Jurkat, Clone E6-1 (cell line): ENCODE measurements at places on chromosomes 4 and X.

DNA sequence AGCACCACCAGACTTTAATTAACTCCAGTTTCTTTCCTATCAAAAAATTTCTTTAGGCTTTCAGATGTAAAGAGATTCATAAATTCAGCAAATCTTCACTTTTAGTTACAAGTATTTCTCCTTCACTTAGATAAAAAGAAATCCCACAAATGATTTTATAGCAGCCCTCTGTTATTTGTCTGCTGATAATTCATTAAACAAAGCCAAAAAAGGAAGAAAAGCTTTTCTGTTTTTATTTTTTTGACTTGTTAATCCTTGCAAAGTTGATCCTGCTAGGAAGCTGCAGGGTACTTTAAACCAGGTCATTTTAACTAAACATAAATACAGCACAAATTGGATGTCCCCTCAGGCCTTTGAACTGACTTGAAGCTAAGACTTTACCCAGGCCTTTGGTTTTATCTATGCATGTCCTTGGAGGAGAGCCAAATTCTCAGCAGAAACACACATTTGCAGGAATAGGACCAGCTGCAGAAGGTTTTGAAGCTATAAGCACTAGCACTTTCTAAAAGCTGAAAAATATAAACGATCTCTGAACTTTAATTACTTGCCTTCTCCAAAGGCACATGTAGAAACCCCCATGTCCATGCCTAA, 57.5 kb downstream of the PCDH18 start:
- no peak for DNase-seq

GRCh38 chr4:11365039-11365438, 63.7 kb downstream of the HS3ST1 start:
- no peak for DNase-seq

DNA sequence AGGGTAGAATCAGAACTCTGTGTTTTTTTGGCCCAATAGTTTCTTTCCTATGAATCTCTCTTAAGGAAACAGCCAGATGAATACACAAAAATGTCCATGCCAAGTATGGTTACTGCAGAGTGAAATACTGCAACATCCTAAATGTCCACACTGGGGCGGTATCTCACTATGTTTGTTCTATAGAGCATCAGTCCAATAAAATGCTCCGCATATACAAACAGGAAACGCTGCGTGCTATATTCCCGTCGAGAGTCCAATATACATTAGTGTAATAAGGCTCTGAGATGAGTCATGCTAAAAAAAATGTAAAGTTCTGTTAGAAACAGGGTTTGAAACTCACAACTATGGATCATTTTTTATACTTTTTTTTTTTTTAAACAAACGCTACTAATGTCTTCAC, 72.9 kb upstream of the ENOX2 start:
- DNase-seq: peak; percentile 28

DNA sequence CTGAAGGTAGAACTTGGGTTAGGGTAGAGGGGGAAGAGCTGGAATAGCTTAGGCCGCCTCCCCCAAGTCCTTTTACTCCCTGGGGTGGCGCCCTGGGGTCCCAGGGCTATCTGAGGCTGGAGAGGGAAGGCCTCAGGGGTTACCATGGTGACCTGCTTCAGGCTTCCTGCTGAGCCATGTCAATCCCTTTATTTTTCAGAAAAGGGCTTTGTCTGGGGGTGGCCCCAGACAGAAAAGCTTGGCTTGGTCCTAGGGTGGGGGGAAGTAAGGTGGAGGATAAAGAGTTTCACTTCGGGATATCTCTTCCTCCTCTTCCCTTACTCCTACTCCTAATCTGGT, 6.3 kb downstream of the EFNB1 start:
- no peak for DNase-seq

DNA sequence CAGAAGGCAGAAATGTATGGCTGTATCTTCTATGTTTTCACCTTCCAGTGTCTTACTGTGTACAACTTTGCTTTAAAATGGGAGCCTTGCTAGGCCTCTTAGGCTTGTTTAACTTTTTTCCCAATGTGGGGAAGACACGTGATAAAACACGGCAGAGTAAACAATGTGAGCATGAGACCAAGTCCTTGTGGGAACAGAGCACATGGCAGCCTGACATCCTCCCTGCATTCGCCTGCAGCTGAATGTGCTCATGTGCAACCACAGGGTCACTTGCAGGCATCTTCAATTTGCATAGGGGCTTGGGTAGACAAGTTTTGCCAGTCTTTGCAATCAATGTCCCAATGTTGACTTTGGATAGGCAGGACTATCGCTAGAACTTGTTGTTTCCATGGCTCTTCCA, 91.8 kb downstream of the CCNG2 start:
- no peak for DNase-seq

- DNase-seq: no peak
Measured at GRCh38 chr4:107276052-107276451, 239.9 kb upstream of the DKK2 start.

- DNase-seq: peak; percentile 3
Measured at GRCh38 chr4:31613946-31614623, 893.9 kb downstream of the PCDH7 start.

- no peak for DNase-seq
Measured at GRCh38 chr4:8319731-8320385, 50.3 kb downstream of the HTRA3 start.

DNA sequence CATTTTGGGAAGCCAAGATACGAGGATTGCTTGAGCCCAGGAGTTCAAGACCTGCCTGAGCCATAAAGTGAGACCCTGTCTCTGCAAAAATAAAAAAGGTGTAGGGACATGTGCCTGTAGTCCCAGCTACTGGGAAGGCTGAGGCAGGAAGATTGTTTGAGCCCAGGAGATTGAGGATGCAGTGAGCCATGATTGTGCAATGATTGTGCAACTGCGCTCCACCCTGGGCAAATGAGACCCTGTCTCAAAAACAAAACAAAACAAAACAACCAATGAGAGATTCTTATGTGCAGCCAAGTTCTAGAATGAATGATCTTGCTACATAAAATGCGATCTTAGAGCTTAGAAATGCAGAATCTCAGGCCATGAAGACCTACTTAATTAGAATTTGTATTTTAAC, 22.5 kb downstream of the SLC9B2 start:
- no peak for DNase-seq

- no peak for DNase-seq
Measured at GRCh38 chr4:97530676-97531075, 612.6 kb downstream of the STPG2 start.

- no peak for DNase-seq
Measured at GRCh38 chr4:158858410-158859199, 89.8 kb downstream of the FNIP2 start.

GRCh38 chrX:12825801-12826200, 34.6 kb downstream of the PRPS2 start:
- no peak for DNase-seq

DNA sequence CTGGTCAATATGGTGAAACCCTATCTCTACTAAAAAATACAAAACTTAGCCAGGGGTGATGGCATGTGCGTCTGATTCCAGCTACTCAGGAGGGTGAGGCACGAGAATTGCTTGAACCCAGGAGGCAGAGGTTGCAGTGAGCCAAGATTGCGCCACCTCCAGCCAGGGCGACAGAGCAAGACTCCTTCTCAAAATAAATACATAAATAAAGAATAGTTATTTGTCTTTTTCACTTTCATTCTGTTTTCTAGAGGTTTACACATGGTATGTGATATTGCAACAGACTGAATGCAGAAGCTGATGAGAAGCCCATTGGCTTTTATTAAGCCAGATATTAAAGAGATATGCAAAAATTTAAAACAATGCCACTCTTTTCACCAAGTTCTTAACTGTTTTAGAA, 8.2 kb downstream of the KLHL15 start:
- no peak for DNase-seq

DNA sequence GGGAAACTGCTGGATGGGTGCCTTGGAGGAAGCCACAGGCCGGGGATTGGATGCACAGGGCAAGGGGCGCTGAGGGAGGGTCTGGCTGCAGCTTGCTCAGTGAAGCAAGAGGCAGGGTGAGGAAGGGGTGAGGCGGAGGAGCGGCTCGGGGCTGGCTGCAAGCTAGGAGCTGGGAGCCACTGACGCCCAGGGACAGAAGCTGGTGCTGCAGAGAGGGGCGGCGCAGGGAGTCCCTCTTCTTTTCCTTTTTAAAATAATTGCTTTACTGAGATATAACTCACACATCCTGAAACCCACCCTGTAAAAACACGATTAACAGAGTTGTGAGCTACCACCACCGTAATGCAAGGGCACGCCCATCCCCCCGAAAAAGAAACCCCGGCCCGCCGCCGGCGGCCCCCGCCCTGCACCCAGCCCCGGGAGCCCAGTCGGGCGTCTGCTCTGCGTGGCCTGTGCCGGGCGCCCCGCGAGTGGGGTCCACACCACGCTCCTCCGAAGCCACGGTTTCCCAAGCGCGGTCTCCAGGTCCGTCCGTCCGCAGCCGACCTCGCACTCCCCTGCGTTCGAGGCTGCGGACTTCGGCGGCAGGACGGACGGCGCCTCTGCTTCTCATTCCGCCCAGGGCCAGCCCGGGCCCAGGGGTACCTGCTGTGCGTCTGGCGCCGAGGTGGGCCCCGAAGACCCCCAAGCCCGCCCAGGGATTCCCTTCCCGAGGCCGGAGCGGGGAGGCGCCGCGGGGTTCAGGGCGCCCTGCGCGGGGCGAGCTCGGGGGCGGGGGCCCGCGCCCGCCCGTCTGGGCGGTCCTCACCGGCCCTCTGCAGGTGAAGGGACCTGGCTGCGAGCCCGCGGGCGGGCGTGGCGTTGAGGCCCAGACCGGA, 866 bp upstream of the UVSSA start:
- peak; percentile 43 for DNase-seq

DNA sequence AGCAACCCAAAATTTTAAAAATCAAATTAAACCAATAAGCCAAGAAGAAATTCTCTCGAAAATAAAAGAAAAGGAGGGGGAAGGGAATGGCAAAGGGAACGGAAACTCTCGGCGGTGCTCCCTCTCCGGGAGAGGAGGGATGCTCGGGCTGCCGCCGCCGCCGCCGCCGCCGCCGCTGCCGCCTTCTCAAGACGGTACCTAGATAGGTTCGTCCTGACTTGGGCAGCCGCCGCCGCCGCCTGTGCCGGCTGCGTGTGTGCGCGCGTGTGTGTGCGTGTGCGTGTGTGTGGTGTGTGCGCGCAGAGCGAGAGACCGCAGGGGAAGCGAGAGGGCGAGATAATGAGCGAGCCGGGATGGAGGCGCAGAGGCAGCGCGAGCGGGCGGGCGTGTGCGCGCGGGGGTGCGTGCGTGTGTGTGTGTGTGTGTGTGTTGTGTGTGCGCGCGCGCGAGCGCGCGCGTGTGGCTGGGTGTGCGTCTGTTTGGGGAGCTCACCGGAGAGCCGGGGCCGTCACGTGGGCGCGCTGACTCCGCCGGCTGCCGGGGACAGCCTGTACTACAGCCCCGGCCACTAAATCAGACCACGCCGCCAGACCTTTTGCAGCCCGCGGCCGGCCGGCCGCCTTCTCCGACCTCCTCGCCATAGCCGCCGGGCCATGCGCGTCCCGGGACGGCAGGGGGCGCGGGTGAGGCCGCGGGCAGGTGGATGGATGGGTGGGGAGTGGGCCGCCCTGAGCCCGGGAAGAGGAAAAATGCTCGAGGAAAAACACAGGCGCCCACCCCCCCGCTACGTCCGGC, 111.6 kb downstream of the DHX15 start:
- peak; percentile 69 for DNase-seq

- no peak for DNase-seq
Measured at GRCh38 chr4:70703619-70704214, 15.4 kb downstream of the UTP3 start.

GRCh38 chr4:23171976-23172375, 479.2 kb downstream of the GBA3 start:
- no peak for DNase-seq

DNA sequence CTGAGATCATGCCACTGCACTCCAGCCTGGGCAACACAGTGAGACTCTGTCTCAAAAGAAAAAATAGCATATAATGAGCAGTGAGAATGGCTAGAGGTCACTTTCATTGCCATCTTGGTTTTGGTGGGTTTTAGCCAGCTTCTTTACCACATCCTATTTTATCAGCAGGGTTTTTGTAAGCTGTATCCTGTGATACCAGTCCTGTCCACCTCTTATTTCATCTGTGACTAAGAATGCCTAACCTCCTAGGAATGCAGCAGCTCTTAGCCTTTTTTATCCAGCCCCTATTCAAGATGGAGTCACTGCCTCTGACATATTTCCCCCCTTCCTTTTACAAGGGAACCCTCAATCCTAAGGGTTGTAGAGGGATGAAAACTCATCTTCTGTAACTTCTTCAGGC, 26.1 kb upstream of the IGFBP7 start:
- no peak for DNase-seq

GRCh38 chr4:177558995-177559394, 116.8 kb upstream of the AGA start:
- no peak for DNase-seq

GRCh38 chr4:152220201-152220666, 315.7 kb downstream of the FBXW7 start:
- DNase-seq: no peak

GRCh38 chrX:11591723-11592346, 73.9 kb downstream of the ARHGAP6 start:
- DNase-seq: no peak

- DNase-seq: no peak
Measured at GRCh38 chr4:163523791-163524365, 29.4 kb downstream of the TMA16 start.

DNA sequence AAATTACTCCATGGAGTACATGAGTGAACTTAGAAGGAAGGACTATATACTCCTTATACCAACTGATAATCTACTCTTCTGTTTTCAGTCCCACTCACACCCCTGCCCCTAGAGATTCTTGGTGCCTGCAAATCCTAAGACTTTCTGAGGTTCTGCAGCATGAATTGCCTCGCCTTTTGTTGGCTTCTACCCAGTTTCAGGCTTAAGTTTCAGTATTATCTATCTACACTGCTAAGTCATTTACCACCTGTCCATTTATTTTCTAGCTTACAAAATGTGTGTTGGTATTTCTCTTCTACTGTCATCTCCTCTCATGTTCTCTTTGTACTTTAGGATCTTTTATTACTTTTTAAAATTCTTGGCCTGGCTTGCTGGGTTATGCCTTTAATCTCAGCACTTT, 94.4 kb upstream of the AMOT start:
- no peak for DNase-seq

DNA sequence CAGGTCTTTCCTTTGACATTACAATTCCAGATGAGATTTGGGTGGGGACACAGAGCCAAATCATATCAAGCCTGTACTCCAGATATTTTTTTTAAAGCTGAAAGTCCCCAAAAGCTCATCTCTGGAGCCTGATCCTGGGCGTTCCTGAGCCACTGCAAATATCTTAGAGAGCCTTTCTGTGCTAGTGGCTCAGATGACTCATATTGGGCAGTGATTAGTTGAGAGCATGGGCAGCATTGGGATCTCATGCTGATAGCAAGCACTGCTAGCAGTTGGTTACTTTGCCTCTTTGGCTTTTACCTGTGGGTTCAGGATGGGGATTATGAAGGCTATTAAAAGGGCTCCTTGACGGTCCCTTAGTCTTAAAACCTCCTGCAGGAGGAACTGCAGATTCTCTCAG, 51.4 kb upstream of the SCRG1 start:
- no peak for DNase-seq

DNA sequence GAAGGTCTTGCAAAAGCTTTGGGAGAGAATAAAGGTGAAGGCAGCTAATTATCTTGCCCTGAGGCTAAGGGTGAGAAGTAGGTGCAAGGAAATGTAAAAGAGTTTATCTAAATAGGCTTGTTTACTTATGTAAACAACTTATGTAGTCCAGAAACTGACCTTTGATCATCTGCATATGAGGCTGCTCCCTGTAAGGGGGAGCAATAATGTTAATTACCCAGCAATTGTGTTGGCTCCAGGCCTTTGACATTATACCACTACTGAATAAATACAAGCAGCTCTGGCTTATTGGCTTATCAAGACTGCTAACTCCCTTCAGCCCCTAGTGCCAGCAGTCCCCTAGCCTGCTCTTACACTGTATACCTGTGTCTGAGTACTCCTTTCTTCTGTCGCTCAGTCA, 303.7 kb upstream of the GNPDA2 start:
- no peak for DNase-seq

- no peak for DNase-seq
Measured at GRCh38 chr4:78057600-78058550, 752 bp downstream of the FRAS1 start.
